LHCN-M2 (cell line): ENCODE measurements at places on chromosomes 5 and 9. TPM values are rescaled to one million over a fixed set of nuclear protein-coding genes. Genes with fewer than 3 reads are reported as not detected.
A peak's percentile ranks its signal among the peaks of the same experiment; 100 is the strongest.

- DNase-seq: no peak
These were observed 427.3 kb downstream of the PDE4D start for GRCh38 chr5:59466271-59466670.

- DNase-seq: no peak
These were observed 327.0 kb upstream of the TNC start for GRCh38 chr9:115444959-115445358.

DNA sequence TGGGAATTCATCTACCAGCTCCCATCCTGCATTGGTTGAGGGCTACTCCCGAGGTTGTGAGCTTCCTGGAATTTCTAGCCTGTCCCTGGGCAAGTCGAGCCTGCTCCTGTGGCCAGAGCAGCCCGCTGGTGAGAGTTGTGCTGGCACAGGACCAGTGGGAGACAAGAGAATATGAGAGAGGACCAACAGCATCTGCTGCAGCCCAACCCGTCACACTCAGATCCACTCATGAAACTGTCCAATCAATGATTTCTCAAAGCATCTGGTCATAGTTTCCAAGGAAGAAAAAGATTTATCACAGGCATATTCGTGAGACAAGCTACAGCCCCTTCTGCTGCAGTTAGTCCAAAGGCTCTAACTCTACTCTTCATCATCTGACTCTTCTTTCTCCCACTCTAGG is 64.4 kb upstream of the RAI14 start:
- no peak for DNase-seq

The CD180 gene
- not detected in 2 replicates for total RNA-seq

DNA sequence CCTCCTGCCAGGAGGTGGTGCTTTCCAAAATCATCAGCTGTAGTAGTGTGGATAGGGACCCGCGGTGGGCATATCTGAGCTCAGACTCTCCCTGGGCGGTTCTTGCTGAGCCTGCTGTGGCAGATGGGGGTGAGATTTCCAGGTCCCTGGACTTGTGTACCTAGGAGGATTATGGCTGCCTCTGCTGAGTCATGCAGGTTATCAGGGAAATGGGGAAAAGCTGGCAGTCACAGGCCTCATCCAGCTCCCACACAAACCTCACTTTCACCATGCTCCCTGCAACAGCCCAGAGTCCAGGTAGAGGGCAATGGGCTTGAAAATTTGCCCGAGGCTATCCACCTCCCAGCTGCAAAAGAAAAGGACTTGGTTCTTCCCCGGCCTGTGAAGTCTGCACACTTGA is 23.4 kb upstream of the MAMDC2 start:
- no peak for DNase-seq

The ADRA1B gene
- total RNA-seq: 0.71 and 1.1 TPM in 2 replicates

DNA sequence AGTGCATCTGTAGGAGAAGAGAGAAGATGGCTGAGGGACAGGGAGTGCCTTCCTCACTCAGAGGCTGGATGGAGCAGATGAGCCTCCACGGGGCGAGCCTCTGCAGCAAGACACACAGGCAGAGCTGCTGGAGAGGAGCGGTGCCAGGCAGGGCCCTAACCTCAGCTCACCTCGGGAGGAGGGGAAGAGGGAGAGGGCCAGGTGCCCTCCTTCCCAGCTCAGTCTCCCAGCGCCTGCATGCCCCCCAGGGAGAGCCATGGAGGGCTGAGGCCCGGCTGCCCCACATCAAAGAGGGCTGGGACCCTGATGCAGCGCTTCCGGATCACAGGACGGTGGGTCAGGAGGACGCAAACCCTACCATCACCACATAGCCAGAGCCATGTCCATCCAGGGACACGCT is 13.6 kb upstream of the SPATA31E1 start:
- no peak for DNase-seq

GRCh38 chr9:136769710-136770191 is 5.4 kb upstream of the LCN15 start:
- DNase-seq: no peak

GRCh38 chr5:14727428-14727865 is 62.9 kb downstream of the OTULIN start:
- peak; percentile 75 for DNase-seq

GRCh38 chr9:123033864-123034601 is 566 bp downstream of the GPR21 start:
- DNase-seq: peak; percentile 91

DNA sequence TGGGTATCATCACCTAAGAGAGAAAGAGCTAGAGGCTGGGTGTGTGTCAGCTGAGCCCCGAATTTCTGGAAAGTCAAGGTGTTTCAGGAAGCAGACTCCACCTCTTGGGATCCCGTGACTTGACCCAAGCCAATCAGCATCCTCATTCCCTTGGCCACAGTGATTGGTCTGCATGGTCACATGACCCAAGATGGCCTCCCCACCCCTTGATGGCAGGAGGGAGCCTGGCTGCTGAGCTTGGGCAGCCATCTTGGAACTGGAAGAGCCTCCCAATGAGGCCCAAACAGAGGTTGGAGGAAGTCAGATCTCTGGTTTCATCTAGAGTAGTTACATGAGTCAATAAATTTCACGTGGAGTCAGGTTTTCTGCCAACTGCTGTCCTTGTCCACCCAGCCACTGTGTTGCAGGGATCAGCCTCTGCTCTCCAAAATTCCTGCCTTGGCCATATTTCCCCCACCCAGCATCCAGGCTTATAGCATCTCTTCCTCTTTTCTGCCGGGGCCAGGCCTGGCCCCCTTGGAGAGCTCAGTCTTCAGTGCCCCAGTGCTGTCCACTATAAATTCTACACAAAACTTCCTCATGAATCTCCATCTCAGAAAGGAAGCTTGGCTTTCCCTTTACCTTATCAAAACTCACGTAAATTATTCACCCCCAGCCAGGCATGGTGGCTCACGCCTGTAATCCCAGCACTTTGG is 17.2 kb upstream of the SUSD3 start:
- DNase-seq: peak; percentile 12

GRCh38 chr5:112552791-112553190 is 133.7 kb upstream of the EPB41L4A start:
- DNase-seq: no peak

The QRFP gene
- not detected in 2 replicates for total RNA-seq

DNA sequence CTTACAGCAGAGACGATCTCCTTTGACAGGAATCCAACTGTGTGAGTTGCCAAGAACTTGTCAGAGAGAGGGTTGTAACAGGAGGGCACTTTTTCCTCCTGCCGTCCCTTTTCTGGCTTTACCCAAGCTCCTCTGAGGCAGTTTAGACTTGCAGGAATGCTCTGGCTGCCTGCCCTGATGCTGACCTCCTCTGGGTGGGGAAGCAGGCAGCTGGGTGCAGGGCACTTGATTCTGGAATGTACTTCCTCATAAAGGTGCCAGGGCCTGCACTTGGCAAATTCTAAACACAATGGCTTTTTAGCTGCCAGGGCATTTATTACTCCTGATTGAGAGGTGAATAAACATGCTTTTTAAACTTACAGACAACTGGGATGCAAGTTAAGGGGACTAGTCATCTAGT is 190.4 kb downstream of the EPB41L4A start:
- DNase-seq: peak; percentile 5

DNA sequence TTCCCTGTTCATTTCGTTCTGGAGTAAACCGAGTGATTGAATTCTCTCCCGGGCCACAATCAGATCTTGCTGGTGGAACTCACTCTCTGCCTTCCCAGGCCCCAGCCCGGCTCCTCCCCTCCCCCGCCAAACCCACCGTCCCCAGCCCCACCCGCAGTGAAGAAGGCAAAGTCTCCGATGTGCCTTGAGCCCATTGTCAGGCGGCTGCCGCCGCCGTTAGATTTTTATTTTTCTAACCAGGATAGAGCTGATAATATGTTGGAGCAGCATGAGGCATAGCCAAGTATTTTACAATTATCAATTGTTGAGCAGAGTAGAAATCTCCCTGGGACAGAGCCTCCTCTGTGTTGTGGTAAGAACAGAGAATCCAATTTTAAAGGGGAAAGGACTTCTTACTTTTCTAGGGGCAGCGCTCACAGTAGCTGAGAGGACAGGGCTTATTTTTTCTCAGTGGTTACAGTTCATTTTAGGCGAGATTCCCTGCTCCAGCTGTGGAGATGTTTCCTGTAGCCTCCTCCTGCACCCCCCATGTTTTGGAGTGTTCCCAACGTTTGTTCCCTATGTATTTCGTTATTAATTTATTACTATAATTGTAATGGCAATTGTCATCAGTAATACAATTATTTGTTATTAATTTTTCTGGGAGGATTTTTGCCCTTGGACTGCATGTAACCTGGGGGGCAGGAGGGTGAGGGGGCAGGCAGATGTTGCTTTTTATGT is 1.3 kb downstream of the PSAT1 start:
- no peak for DNase-seq

DNA sequence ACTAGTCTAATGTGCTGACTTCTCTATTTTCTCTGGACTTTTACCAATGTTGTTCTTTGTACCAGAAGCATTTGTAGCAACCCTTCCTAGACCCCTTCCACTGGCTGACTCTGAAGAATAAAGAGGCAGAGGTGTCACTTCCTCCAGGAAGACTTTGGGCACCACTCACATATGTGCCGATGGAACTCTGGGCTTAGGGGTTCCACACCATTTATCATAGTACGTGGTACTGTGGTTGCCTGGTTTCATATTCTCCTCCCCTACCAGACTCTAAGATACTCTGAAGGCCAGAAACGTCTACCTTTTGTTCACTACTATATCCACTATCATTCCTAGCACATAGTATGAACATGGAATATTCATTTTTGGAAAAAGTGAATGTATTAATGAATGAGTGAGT is 88.0 kb downstream of the BNC2 start:
- DNase-seq: no peak

The PRDM9 gene
- total RNA-seq: not detected in 2 replicates

DNA sequence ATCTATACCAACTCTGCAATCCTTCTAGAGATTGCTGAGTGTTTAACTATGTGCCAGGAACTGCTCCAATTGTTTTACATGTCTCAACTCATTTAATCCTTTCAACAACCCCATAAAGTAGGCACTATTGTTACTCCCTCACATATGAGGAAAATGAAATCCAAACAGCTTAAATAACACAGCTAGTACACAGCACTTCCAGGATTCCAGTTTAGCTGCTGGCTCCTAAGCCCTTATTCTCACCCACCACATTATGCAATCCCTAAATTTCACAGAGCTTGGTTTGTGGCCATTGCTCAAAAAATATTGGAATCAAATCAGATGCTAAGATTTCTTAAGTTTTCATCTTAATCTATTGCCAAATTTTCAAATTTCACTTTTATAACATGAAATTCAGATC is 84.9 kb downstream of the PRELID2 start:
- peak; percentile 36 for DNase-seq

DNA sequence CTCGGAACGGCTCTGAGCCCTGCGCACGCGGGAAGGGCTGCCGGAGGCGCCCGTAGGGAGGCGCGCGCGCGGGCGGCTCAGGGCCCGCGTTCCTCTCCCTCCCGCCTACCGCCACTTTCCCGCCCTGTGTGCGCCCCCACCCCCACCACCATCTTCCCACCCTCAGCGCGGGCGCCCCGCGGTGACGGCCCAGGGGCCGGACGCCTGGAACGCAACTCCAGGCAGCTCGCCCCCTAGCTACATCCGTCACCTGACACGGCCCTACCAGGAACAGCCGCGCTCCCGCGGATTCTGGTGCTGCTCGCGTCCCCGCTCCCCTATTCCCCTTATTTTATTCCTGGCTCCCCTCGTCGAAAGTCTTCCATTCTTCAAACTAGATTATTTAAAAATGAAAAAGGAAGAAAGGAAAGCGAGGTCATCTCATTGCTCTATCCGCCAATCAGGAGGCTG is at the start of gene CDKN2B-AS1:
Gene CDKN2B-AS1 (plus strand): TSS at position 236 of the 450 bp plus-strand sequence.
- DNase-seq: peak; percentile 83

DNA sequence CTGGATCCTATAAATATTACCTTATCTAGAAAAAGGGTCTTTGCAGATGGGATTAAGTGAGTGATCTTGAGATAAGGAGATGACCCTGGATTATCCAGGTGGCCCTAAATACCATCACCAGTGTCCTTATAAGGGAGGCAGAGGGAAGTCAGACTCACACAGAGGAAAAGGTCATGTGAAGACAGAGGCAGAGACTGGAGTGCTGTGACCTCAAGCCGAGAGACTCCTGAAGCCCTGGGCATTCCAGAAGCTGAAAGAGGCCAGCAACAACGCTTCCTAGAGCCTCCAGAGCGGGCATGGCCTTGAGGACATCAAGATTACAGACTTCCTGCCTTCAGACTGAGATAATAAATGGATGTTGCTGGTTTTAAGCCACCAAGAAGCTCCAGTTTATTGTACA is 118.8 kb downstream of the ATPSCKMT start:
- no peak for DNase-seq

GRCh38 chr5:111694133-111694532 is 62.9 kb downstream of the NREP start:
- peak; percentile 63 for DNase-seq

The GRXCR2 gene
- total RNA-seq: not detected in 2 replicates
